ENCODE measurements at places on chromosomes 4 and X. TPM values are rescaled to one million over a fixed set of nuclear protein-coding genes. Genes with fewer than 3 reads are reported as not detected.

ALPK1 gene
- total RNA-seq, result 0.49 TPM

SSX2B gene
- 0.17 TPM for total RNA-seq

PLAC1 gene
- total RNA-seq, result 0.83 TPM

GPM6B gene
- 95.4 TPM for total RNA-seq

PPP4R3C gene
- not detected for total RNA-seq

AR gene
- 13.4 TPM for total RNA-seq

SULT1B1 gene
- not detected for total RNA-seq

FAM236A gene
- total RNA-seq, result not detected

SH3RF1 gene
- 22.9 TPM for total RNA-seq

SOX3 gene
- 23.3 TPM for total RNA-seq

GRCh38 chr4:70225824-70226223 lies at the start of gene FDCSP:
Gene FDCSP, plus strand, starts transcription at chr4:70226124. Its CDS starts 5,071 bp downstream, at chr4:70231195.
- H3K27me3 ChIP-seq, result no peaks in the 10 kb centered on the region
- no peak for DNase-seq
- no peak within 1 kb of the TSS for H3K27ac ChIP-seq
- H3K4me1 ChIP-seq, result no peaks in the 10 kb centered on the region

DNA sequence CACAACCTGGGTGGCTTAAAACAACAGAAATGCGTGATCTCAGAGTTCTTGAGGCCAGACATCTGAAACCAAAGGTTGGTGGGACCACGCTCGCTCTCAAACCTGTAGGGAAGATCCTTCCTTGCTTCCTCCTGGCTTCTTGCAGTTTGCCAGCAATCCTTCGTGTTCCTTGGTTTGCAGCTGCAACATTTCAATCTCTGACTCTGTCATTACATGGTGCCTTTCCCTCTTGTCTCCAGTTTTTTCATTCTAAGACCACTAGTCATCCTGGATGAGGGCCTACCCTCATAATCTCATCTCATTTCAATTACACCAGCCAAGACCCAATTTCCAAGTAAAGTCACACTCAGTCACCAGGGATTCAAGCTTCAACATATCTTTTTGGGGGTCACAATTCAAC lies 388.0 kb downstream of the GPM6A start:
- DNase-seq, result no peak
- H3K4me1 ChIP-seq, result peaks cover 3% of the 10 kb centered on the region
- H3K27me3 ChIP-seq, result no peaks in the 10 kb centered on the region
- H3K36me3 ChIP-seq, result no peaks in the 10 kb centered on the region
- no peak overlapping the region for H3K4me3 ChIP-seq

- H3K4me3 ChIP-seq, result no peak overlapping the region
- no peaks in the 10 kb centered on the region for H3K27me3 ChIP-seq
- no peaks in the 10 kb centered on the region for H3K36me3 ChIP-seq
- DNase-seq, result no peak
- no peak overlapping the region for H3K27ac ChIP-seq
Measured at GRCh38 chr4:55721651-55722050, 85.6 kb upstream of the NMU start.

GRCh38 chr4:140085062-140085622 lies 68.8 kb downstream of the MAML3 start:
- H3K4me1 ChIP-seq, result peaks cover 44% of the 10 kb centered on the region
- H3K36me3 ChIP-seq, result no peaks in the 10 kb centered on the region
- H3K27ac ChIP-seq, result 0 out of 2 replicates have a peak overlapping the region, but pooled peaks have one; percentile 46
- no peaks in the 10 kb centered on the region for H3K27me3 ChIP-seq
- no peak overlapping the region for H3K4me3 ChIP-seq

- H3K4me3 ChIP-seq, result peak overlapping the region; percentile 48
- DNase-seq, result peak; percentile 35
- no peaks in the 10 kb centered on the region for H3K4me1 ChIP-seq
- H3K36me3 ChIP-seq, result no peaks in the 10 kb centered on the region
Measured at GRCh38 chrX:120000490-120001246, 57.1 kb upstream of the NKAP start.

DNA sequence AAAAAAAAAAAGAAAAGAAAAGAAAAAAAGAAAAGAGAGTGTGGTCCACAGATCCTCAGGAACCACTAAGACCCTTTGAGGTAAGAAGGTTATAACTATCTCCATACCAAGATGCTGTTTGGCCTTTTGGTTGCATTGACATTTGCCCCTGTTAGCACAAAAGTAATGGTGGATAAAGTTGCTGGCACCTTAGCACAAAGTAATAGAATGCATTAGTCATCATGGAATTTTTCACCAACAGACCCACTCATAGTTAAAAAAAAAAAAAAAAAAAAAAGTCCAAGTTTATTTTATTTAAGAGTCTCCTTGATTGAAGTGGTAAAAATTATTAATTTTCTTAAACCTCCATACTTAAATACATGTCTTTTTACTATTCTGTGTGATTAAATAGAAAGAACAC lies 78.4 kb upstream of the RBPJ start:
- no peak overlapping the region for H3K4me3 ChIP-seq
- no peaks in the 10 kb centered on the region for H3K27me3 ChIP-seq
- no peak overlapping the region for H3K27ac ChIP-seq
- DNase-seq, result no peak
- H3K4me1 ChIP-seq, result peaks cover 17% of the 10 kb centered on the region

DNA sequence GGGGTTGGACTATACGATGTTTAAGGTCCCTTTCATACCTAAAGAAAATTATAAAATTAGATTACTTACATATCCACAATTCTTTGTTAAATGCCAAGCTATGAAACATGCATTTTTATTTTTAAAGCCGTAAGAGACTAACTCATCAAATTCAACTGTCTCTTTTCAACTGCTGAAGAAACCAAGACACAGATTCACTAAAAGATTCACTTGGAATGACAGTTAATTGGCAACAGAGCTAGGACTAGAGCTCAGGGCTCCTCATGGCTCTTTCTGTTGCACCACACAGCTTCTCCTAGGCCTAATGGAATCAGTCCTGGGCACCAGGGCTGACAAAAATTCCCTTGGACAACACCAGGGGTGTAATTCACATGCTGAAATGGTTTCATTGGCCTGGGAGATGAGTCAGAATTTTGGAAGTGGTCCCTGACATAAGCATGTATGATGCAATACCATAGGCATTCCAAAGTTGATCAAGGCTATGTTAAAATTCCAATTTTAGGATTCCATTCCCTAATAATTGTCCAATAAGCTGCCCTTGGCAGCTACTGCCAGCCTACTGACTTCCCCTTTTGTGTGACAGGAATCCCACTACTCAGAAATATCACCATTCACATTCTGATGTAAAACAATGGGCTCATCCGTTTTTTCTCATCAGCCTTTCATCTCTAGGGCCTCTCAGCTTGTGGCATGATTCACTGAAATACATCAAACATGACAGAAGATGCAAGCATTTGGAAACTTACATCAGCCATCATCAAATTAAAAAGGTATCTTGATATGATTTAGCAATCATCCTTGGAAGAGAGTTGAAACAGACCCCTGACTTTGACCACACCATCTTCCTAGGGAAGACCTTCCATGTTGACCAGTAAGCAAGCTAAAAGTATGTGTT lies 54.2 kb downstream of the PLAC1 start:
- H3K27me3 ChIP-seq, result no peaks in the 10 kb centered on the region
- H3K4me1 ChIP-seq, result no peaks in the 10 kb centered on the region
- no peak overlapping the region for H3K4me3 ChIP-seq
- no peak overlapping the region for H3K27ac ChIP-seq

- no peak overlapping the region for H3K27ac ChIP-seq
- no peaks in the 10 kb centered on the region for H3K4me1 ChIP-seq
- no peak for DNase-seq
- no peaks in the 10 kb centered on the region for H3K36me3 ChIP-seq
- no peaks in the 10 kb centered on the region for H3K27me3 ChIP-seq
- H3K4me3 ChIP-seq, result no peak overlapping the region
Measured at GRCh38 chr4:142355421-142355930, 490.6 kb downstream of the INPP4B start.

DNA sequence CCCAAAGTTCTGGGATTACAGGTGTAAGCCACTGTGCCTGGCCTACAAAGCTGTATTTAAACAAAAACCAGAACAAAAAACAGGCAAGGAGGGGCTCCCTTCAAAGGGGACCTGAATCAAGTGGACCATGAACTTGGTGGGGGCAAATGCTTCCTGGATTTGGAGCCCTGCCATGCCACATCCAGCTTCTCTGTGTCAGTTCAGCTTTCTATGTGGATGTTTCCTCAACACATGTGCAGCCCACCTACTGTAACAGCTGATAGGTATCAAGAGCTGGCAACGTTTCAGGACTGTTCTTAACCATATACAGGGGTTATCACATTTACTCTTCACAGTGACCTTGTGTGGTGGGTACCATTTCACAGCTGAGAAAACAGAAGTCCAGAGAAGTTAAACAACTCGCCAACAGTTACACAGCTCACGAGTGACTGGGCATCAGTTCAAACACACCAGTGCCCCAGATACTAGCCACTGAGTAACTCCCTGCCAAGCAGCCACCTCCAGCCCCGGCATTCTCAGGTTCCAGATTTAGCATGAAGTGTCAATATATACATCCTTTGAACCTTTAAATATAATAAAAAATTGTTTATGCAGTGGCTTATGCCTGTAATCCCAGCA lies 7.5 kb downstream of the GPR143 start:
- H3K27ac ChIP-seq, result no peak overlapping the region
- no peaks in the 10 kb centered on the region for H3K36me3 ChIP-seq
- no peak overlapping the region for H3K4me3 ChIP-seq
- DNase-seq, result no peak
- no peaks in the 10 kb centered on the region for H3K4me1 ChIP-seq

GRCh38 chr4:161988946-161989345 lies 174.9 kb downstream of the FSTL5 start:
- no peak for DNase-seq
- H3K27me3 ChIP-seq, result no peaks in the 10 kb centered on the region
- H3K4me1 ChIP-seq, result peaks cover 25% of the 10 kb centered on the region
- H3K4me3 ChIP-seq, result no peak overlapping the region
- H3K36me3 ChIP-seq, result no peaks in the 10 kb centered on the region

DNA sequence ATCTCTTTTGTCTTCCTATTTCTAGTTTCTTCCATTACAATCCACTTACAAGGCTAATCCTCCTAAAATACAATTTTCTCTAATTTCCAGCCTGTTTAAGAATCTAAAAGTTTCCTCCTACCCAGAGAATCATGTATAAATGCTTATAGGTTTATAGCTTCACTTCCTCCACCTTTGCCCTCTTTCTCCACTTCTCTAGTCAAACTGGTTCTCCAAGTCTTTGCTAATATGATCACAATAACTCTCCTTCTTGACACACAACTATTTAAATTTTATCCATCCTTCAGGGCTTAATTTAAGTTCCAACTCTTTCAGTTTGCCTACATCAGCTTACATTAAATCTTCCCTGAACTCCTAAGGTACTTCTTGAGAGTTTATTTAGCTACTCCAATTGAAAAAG lies 69.2 kb downstream of the RPS6KA6 start:
- no peaks in the 10 kb centered on the region for H3K36me3 ChIP-seq
- no peaks in the 10 kb centered on the region for H3K27me3 ChIP-seq
- H3K27ac ChIP-seq, result no peak overlapping the region
- peak; percentile 14 for DNase-seq

GRCh38 chrX:148691456-148691855 lies 191.0 kb downstream of the AFF2 start:
- H3K27ac ChIP-seq, result no peak overlapping the region
- no peak for DNase-seq
- no peaks in the 10 kb centered on the region for H3K27me3 ChIP-seq
- H3K4me1 ChIP-seq, result peaks cover 9% of the 10 kb centered on the region
- H3K4me3 ChIP-seq, result no peak overlapping the region

DNA sequence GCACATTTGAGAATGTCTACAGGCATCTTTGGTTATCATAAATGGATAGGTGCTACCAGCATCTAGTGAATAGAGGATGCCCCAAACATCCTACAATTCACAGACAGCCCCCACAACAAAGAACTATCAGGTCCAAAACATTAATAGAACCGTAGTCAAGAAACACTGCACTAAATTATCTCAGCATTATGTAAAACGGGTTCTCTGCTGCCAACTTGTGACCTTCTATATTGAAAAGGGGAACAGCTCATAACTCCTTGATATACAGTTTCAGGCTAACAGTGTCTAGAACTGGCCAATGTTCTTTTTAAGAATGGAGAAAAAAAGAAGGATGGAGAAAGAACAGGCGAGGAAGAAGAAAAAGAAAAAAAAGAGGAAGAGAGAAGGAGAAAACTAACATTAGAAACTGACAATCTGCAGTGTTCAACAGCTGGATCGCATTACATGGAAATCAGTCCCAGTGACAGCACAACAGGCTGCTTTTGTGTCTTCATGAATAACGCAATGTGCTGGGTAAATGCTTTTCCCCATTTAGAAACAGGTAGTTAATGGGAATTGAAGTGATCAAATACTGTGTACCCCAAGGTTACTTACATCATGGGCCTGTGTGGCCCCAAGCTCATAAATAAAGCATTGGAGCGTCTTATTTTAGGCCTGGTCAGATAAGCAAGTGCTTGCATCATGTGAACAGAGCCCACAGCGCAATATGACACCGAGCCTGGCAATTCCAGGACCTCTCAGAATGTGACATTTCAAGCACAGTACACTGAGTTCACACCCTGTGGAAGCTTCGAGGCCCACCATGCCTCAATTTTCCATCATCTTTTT lies 339.5 kb downstream of the DHX15 start:
- H3K36me3 ChIP-seq, result no peaks in the 10 kb centered on the region
- no peak overlapping the region for H3K27ac ChIP-seq
- H3K4me1 ChIP-seq, result peaks cover 21% of the 10 kb centered on the region
- no peak overlapping the region for H3K4me3 ChIP-seq
- H3K27me3 ChIP-seq, result no peaks in the 10 kb centered on the region

- DNase-seq, result no peak
- no peaks in the 10 kb centered on the region for H3K27me3 ChIP-seq
- no peak overlapping the region for H3K27ac ChIP-seq
Measured at GRCh38 chr4:4693755-4694295, 152.0 kb upstream of the STX18 start.

- no peak for DNase-seq
- H3K36me3 ChIP-seq, result no peaks in the 10 kb centered on the region
- H3K4me3 ChIP-seq, result no peak overlapping the region
Measured at GRCh38 chr4:113815826-113816225, 54.3 kb upstream of the CAMK2D start.

DNA sequence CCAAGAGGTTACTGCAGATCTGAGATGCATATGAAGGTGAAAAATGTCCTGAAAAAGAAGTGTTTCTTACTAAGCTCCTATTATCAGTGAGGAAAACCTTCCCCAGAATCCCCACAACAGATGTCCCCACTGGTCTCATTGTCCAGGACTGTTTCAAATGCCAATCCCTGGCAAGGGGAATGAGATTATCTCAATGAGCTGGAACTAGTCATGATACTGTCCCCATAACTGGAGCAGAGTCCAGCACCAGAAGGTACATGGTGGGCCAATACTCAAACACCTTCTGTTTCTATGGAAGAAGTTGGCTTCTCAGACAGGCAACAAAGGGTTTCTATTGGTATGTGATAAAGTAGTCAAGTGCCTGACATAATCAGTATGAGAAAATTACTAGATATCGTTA lies 221.1 kb upstream of the TLL1 start:
- no peak overlapping the region for H3K4me3 ChIP-seq
- no peak for DNase-seq
- H3K27ac ChIP-seq, result no peak overlapping the region
- no peaks in the 10 kb centered on the region for H3K36me3 ChIP-seq
- H3K4me1 ChIP-seq, result peaks cover 11% of the 10 kb centered on the region

DNA sequence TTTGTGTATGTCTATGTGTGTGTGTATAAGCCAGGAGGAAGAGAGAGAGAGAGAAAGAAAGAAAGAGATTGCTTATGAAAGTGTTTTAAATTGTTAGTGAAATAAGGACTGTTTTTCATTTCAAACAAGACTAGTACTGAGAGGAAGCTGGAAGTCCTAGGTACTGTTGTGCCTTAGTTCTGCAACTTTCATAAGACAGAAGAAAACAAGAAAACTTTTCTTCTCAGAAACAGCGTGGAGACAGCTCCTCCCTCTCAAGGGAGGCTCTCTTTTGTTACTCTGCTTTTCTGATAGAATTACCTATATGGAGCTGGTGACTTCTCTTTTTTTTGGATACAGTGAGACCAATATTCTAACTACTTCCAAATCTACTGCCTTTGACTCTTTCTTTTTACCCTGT lies 62.5 kb downstream of the BANK1 start:
- H3K4me3 ChIP-seq, result no peak overlapping the region
- H3K27me3 ChIP-seq, result no peaks in the 10 kb centered on the region
- no peak overlapping the region for H3K27ac ChIP-seq
- no peaks in the 10 kb centered on the region for H3K36me3 ChIP-seq
